ENCODE measurements at places on chromosomes 6 and 20. TPM values are rescaled to one million over a fixed set of nuclear protein-coding genes. Genes with fewer than 3 reads are reported as not detected.

The DEFB123 gene
- not detected for total RNA-seq

The GTSF1L gene
- not detected for total RNA-seq

The NFATC2 gene
- 0.10 TPM for total RNA-seq

The EPPIN gene
- total RNA-seq = not detected

The STMND1 gene
- not detected for total RNA-seq

The TEAD3 gene
- total RNA-seq = 25.5 TPM

The MTO1 gene
- total RNA-seq = 26.0 TPM

The ZNF334 gene
- total RNA-seq = not detected

The ENPP3 gene
- total RNA-seq = 0.05 TPM

The OOEP gene
- not detected for total RNA-seq

The HLA-DRB1 gene
- total RNA-seq = 0.21 TPM

The OPRM1 gene
- not detected for total RNA-seq

The HEY2 gene
- total RNA-seq = not detected

The OXT gene
- not detected for total RNA-seq

The SRSF12 gene
- total RNA-seq = not detected

The TFAP2D gene
- not detected for total RNA-seq

The ME1 gene
- total RNA-seq = 31.3 TPM

The FAM209B gene
- total RNA-seq = not detected

The MAP7 gene
- 0.52 TPM for total RNA-seq

The CST7 gene
- 5.4 TPM for total RNA-seq

Measured in myocyte (in vitro differentiated cells).